ENCODE measurements at places on chromosomes 7 and 10.
A peak's percentile ranks its signal among the peaks of the same experiment; 100 is the strongest.

DNA sequence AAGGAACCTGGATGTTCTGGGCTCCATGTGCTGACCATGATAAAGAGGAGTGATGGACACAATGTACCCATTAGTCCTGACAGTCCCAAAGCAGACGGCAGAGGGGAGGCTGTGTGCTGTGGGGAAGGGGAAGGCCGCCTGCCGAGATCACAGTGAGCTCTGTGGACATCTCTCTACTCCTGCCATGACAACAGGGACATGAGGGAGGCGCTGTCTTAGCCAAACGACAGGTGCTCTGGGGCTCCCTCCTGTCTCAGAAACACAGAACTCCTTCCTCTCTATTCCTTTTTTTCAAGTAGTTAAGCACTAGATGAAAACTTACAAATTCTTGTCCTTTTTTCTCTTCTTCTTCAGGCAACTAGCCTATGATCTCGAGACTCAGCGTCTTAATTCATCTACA is 113.1 kb downstream of the RNF32 start:
- DNase-seq: no peak

GRCh38 chr10:71124921-71125748 is 87.2 kb upstream of the UNC5B start:
- no peak for DNase-seq

DNA sequence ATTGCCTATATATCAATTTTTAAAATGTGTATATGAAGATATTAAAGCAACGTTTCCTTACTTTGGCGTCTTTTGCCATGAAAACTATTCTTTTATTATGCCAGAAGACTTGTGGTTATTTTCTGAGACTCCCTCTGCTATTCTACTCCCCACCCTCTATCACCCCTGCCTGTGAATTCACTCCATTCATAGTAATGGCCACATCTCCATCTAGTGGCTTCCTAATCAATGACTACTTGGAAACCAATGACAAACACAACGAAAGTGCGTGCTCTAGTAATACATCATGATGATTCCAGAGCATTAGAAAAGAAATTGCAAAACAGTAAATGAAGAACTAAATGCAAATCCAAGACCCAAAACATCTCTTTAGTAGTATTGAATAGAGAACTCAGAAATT is 186.7 kb upstream of the HGF start:
- no peak for DNase-seq

DNA sequence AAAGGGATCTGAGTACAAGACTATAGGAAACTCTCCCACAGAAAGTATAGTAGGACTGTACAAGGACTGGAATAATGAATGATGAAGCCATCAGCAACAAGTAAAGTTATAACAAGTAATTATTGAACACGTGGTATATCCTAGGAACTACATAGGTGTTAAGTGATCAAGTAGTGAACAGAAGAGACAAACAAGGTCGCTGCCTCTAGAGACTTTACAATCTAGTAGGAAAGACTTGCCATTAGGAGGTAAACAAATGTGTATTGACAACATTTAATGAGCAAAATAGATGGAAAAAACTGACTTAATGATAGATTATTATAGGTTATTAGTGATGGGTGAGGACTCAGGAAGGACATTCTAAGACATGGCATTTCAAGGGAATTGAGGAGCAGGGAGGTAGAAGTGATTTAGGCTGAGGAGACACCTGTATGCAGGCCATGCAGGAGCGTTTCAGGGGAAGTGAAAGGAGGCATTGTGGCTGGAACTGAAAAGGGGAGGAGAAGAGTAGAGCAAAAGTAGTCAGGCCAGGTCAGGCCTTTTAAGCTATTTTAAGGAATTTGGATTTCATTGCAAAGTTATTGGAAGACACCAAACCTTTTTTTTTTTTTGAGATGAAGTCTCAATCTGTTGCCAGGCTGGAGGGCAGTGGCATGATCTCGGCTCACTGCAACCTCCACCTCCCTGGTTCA is 8.5 kb upstream of the GLCCI1 start:
- no peak for DNase-seq

DNA sequence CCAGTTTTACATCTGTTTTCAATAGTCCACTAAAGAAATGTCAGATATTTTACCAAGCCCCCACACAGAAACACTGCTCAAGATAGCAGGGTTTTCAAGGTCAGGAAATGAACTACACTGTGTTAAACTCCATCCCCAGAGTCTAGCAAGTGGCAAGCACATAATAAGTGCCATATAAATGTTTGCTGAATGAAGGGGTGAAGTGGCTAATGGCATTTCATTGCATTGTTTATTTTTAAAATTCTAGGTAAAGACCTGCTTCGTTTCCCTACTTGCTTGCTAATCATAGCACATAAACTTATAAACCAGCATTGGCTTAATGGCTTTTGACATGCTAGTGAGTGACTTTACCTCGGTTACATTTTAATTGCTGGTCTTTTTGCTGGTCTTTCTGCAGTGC is 322.6 kb downstream of the GRID1 start:
- DNase-seq: no peak

GRCh38 chr7:102146122-102146521 is 140.5 kb upstream of the SH2B2 start:
- DNase-seq: no peak

DNA sequence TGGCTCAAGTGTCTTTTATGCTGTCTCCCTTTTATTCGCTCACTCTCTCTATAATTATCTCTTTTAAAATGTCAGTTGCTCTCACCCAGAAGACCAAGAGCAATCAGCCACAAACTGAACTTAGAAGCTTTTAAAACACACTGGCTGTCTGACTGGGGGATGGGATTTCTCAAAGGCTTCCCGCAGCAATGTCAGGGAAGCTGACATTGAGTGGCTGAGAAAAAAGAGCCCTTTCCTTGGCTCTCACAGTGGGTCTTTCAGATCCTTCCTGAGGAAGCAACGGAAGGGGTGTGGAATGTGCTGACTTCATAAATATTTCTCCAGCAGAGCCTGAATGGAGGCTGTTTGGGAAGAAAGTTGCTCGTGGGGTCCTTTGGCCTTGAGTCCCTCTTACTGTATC is 445.7 kb upstream of the C7orf33 start:
- no peak for DNase-seq

GRCh38 chr7:143909863-143910262 is 7.9 kb upstream of the TCAF1 start:
- DNase-seq: no peak

DNA sequence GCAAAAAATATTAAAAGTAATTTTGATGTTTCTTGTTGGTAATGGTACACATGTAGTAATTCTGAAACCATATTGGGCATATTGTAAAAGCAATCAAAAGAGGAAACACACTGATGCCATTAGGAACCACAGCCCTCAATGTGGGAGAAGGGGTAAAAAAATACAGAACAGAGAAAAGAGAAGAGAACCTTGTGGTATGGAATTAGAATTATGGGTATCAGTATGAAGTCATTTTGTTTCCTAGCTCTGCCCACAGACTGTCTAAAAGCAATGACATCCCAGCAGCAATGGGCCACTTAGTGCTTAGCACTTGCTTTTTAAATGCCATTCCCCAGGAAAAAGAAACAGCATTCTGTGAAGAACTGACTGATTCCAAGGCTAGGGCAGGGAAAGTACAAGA is 61.5 kb downstream of the CPVL start:
- DNase-seq: no peak

- no peak for DNase-seq
Observed at GRCh38 chr7:17466216-17466615, 167.8 kb downstream of the AHR start.

GRCh38 chr10:7659560-7659959 is 7.2 kb downstream of the ITIH5 start:
- DNase-seq: no peak

DNA sequence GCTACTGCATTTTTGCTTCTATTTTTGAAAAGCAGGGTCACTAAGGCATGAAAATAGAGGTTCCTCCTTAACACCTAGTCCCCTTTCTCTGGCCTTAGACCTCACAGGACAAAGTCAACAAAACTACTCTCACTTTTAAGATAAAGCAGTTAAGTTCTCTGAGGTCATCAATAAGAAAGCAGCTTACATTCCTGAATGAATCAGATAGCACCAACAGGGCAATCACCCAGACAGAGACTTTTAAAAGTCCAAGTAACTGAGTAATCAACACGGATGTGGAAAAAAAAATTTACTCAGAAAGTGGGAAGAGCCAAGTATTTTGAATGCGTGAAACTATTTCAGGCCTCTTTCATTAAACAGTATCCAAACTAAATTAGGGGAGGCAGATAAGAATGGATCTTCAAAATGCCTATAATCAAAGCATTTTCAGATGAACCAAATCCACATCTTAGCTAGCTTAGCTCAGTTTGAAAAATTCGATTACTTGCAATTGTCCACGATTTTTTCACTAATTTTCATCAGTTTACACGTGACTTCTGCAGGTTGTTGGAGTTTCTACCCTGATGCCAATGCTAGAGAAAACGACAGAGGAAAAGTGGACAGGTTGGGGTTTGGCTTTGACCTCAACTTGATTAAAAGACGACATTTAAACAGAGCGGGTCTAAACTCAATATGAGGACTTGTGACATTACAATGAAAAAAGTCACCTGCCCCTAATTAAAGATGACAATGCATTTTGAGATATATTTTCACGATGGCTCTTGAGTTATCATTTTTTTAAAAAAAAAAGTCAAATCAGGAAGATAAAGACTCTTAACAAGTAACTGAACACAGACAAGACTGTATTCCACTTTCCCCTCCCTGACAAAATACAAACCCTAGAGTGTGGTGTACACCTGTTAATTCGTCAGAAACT is 1.6 kb downstream of the BEND7 start:
- no peak for DNase-seq

DNA sequence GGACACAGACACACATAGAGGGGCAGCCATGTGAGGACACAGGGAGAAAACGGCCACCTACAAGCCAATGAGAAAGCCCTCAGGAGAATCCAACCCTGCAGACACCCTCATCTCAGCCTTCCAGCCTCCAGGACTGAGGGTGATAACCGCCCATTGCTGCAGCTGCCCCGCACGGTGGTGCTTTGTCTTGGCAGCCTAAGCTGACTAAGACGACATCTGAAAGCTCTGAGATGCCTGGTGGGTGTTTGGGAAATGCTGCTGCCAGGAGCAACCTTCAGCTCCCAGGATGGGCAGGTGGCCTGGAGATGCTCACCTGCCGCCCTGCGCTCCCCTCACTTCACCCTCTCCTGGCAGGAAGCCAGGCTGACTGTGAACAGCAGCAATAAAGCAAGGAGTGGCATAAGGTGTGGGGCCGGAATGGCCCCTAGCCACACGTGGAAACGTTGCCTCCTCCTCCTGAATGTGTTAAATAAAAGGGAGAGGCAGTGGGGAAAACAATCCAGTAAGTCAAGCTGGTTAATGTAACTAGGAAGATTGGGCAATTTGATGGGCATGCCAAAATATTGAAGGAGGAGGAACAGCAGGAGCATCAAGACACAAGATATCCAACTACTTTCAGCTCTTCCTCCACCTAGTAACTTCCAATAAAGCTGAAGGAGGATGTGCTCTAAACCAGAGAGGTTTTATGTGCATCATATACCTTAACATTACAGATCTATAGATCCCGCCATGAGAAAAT is 121.5 kb downstream of the TNS3 start:
- no peak for DNase-seq

DNA sequence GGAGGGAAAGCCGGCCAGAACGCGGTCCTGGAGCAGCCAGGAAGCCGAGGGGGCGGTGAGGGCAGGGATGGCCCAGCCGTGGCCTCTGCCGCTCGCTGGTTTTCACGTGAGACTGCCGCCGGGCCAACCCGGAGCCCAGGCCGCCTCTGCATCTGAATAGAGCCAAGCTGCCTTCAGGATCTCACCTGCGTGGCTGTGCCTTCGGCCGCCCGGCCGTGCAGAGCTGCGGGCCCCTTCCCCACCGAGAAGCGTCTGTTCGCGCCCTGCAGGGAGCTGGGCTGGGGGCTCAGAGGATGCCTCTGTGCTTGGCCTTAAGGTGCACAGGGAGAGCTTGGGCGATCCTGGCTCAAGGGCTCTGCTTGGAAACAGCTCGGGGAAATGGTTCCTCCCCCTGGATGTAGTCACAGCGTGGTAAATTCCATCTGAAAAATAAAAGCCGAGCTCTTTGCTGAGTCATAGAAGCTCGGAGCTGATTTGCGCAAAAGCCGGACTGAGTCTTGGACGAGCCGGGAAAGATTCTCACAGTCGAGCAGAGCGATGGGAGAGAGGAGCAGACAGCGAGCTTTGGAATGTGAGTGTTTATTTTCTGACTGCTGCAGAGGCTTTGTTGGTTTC is at the start of gene JAKMIP3:
Gene JAKMIP3 (plus strand): TSS at position 456 of the 615 bp plus-strand sequence. CDS start 38,863 bp downstream, outside the sequence.
- DNase-seq: no peak

GRCh38 chr7:114825423-114825951 is 96.4 kb upstream of the MDFIC start:
- peak; percentile 2 for DNase-seq

All from activated CD4-positive, alpha-beta T cell treated with anti-CD3 and anti-CD28 coated beads for 4 hours (primary cell).